Epithelial cell of prostate (primary cell): ENCODE measurements at places on chromosomes 3 and 15.
A peak's percentile ranks its signal among the peaks of the same experiment; 100 is the strongest.

- DNase-seq, result no peak
Observed at GRCh38 chr3:162134571-162134970, 638.0 kb downstream of the OTOL1 start.

DNA sequence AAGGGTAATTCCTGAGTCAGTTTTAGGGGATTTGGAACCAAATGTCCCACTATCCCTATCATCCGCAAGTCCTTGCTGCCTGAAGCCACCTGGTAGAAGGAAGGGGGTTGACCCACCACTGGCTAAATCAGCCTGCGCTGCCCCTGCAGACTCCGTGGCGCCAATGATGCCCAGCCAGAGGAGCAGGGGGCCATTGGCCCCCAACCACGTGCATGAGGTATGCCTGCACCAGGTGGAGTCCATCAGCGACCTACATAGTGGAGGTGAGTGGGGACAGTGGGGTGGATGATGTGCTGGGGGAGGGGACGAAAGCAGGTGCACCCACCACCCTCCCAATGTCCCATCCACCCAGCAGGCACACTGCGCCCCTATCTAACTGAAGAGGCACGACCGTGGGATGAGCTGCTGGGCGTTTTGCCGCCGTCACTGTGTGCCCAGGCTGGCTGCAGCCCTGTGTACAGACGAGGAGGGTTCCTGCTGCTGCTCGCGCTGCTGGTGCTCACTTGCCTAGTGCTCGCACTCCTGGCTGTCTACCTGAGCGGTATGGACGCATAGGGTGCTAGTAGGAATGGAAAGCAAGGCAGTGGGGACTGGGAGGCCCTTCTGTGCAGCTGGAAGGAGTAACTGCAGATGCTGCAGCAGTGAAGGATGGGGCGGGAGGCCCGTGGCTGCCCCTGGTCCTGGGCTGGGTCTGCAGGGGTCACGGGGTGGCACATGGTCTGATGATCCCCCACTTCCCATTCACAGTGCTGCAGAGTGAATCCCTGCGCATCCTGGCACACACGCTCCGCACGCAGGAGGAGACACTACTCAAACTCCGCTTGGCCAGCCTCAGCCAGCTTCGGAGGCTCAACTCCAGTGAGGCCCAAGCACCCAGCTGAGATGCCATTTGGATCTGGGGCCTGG lies 5.7 kb downstream of the IFRD2 start:
- no peak for DNase-seq

- no peak for DNase-seq
Observed at GRCh38 chr15:71648095-71648494, 162.3 kb upstream of the NR2E3 start.

DNA sequence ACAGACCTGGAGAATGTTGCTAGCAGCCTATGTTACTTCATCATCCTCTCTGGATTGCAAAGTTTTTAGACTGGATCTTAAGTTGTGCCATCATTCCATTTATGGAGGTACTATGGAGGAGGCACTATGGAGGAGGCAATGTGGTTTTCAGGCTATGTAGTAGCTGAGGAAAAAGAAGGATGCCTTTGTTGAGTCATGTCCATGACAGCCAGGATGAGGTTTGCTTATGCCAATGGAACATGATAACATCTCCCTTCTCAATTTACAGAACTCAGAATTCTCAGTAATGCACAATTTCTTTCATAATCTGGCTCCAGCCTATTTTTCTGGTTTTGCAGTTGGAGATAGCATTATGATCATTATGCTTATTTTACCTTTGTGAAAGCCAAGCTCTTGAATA lies 65.9 kb upstream of the TMEM108 start:
- no peak for DNase-seq

DNA sequence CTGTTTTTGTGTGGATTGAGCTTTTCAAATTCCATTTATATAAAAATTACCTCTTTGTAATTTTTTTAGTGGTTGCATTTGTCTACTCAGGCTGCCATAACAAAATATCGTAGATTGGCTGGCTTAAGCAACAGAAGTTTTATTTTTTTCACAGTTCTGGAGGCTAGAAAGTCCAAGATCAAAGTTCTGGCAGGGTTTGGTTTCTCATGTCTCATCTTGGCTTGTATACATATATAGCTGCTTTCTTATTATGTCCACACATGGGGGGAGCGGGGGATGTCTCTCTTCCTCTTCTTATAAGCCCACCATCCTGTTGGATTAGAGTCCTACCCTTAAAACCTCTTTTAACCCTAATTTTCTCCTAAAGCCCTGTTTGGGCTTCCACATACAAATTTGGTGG lies 28.5 kb downstream of the MGA start:
- no peak for DNase-seq

DNA sequence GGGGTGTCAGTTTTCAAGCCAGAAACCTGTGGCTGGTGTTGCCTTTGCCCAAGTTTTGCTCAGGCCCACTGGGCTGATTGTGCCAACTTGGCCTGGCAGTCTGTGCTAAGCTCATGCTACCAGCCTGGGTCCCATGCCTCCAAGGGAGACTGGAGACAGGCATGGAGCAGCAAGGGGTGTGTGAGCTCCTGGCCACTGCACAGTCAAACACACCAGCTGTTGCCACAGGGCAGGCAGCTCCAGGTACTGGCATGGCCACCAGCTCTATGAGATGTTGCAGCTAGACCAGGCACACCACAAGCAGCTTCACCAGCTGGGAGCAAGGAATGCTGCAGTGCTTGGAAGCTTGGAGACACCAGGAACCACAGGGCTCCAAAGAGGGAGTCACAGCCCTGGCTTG lies 638.8 kb downstream of the PLOD2 start:
- no peak for DNase-seq

DNA sequence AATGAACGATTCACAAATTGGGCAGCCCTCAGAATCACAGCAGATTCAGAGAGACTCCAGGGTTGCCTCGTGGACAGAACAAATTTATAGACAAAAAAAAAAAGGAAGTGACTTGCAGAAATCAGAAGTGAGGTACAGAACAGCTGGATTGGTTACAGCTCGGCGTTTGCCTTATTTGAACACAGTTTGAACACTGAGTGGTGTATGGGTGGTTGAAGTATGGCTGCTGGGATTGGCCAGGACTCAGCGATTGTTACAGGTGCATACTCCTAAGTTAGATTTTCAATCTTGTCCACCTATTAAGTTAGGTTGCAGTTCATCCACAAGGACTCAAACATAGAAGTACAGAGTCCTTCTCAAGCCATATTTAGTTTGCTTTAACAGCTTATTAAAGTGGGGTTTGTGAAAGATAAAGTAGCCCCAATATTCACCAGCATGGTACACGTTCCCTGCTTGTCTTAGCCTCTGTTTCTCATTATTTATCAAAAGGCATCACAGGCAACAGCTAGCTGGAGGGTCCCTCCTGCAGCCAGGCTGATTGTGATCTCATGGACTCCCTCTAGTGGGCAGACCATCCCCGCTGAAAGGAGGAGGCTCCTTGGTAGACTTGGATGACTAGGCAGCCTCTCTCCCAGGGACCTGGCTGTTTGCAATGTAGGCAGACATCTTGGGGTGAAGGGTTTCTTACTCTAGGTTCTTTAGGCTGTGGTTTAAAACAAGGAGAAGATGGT lies 17.6 kb upstream of the ALDH1L1 start:
- no peak for DNase-seq

GRCh38 chr15:97520689-97521088 lies 439.8 kb upstream of the ARRDC4 start:
- DNase-seq, result no peak

DNA sequence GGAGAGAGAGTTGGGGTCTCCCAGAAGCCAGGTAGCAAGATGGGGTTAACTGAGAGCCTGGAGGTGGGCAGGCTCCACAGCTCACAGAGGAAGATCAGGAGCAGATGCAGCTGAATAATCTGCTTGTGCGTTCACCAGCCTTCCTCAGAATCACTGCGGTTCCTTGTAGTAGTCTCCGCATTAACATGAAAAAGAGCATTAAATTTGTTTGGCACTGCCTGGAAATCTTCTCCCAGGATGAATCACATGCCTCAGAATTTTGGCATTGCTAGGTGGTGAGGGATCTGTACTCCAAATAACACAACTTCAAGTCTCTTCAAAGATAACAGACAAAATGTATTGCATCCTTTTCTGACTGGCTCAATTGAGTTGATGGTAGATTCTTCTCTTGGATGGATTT lies 700.6 kb upstream of the ARRDC4 start:
- no peak for DNase-seq

- DNase-seq, result no peak
Observed at GRCh38 chr15:79195239-79195638, 87.3 kb upstream of the ANKRD34C start.

GRCh38 chr3:175356899-175357324 lies 497.8 kb downstream of the NAALADL2 start:
- DNase-seq, result no peak

- DNase-seq, result no peak
Observed at GRCh38 chr15:71596672-71597071, 213.7 kb upstream of the NR2E3 start.

- DNase-seq, result no peak
Observed at GRCh38 chr3:180835501-180835900, 77.0 kb upstream of the FXR1 start.

DNA sequence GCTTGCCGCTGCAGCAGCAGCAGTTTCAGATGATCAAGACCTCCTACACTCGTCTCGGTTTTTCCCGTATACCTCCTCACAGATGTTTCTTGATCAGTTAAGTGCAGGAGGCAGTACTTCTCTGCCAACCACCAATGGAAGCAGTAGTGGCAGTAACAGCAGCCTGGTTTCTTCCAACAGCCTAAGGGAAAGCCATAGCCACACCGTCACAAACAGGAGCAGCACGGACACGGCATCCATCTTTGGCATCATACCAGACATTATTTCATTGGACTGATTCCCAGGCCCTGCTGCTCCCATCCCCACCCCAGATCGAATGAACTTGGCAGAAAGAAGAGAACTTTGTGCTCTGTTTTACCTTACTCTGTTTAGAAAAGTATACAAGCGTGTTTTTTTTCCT lies 17.6 kb downstream of the CALML4 start:
- DNase-seq, result no peak

DNA sequence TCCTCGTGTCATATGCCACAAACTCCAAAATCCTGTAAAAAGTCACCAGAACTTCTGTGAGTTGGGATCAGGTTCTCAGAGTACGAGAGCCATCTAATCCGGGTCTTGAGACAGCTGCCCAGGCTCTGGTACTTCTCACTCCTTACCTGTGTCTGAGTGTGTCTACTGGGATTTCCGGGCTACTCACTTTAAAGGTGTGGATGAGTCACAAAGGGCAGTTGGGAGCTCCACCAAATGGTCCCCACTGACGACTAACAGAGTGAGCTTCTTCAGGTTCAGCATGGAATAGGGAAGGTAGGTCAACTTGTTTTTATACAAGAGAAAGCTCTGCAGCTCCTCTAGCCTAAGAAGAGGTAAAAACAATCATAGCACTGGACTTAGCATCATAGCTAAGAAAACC lies 29.5 kb downstream of the RTP3 start:
- no peak for DNase-seq

DNA sequence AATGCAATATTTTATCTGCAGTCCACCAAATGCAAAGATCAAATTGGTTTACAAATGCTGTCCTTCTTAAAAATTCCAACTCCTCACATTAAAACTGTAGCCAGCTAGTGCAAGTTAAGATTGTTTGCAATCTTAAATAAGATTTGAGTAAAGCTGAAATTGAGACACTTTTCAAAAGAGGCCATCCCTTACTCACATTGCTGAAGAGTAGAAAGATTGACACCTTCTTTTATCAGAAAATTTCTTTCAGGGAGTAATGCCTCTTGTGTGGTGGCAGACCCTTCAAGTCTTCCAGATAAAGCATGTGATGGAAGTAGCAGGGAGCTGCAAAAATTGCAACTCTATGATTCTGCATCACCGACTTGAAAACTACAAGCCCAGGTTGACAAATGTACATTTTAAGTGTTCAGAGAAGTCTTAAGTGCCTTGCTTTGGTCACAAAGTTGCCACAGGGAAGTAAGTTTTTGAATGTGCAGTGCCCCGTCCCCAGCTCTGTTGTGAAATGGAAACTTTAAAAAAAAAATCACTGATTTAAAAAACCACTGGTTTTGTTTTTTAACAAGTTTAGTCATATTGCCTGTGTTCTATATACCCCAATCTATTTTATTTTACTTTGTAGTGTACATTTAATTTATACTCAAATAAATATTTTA lies 12.6 kb downstream of the CD86 start:
- no peak for DNase-seq

GRCh38 chr15:39784638-39785037 lies 2.0 kb upstream of the FSIP1 start:
- DNase-seq, result no peak

DNA sequence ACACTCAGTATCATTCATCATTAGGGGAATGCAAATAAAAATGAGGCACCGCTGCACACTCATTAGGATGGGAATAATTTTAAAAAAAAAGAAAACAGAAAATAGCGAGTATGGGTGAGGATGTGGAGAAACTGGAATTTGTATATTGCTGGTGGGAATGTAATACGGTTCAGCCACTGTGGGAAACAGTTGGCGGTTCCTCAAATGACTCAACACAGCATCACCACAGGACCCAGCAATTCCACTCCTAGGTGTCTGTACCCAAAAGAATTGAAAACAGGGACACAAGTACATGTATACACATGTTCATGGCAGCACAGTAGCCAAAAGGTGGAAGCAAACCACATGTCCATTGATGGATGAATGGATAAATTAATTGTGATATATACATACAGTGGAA lies 35.2 kb upstream of the RFTN1 start:
- peak; percentile 76 for DNase-seq

GRCh38 chr3:97131476-97131875 lies 317.1 kb downstream of the EPHA6 start:
- no peak for DNase-seq

GRCh38 chr3:111677007-111677392 lies 81.9 kb upstream of the ZBED2 start:
- DNase-seq, result no peak

DNA sequence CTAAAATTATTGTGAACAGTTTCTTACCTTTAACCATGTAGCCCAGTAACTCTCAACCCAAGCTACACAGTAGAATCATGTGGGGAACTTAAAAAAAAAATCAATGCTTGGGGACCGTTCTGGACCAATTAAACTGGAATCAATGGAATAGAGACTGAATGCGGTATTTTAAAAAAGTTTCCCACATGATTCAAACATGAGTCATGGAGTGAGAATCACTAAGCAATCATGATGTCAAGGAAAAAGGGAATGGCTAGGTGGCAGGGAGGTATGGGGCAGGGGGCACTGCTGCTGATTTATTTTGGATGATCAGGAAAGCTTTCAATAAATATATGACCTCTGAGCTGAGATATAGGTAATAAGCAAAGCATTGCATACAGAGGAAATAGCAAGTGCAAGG lies 250.5 kb upstream of the RORA start:
- no peak for DNase-seq

GRCh38 chr3:106114848-106115247 lies 246.0 kb upstream of the CBLB start:
- no peak for DNase-seq

GRCh38 chr3:72306800-72307341 lies 521.9 kb upstream of the PROK2 start:
- DNase-seq, result no peak

DNA sequence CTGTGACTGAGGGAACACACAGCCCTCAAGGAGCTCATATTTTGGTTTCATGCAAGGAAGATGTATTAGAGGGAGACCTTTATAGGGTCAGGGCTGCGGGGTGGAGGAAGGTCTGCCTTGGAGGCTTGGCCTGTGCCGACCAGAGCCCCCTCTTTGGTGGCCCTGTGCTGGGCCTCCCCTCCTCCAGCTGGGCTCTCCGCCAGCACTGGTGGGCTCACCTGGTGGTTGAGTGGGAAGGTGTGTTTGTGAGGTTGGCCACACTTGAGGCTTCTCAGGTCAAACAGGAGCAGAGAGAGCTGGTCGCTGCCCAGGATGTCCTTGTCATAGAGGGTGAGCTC lies 2.6 kb downstream of the PLA2G4F start:
- no peak for DNase-seq

GRCh38 chr3:4740397-4741105 lies 238.7 kb upstream of the BHLHE40 start:
- no peak for DNase-seq

GRCh38 chr15:45995800-45996199 lies 361.0 kb downstream of the SQOR start:
- DNase-seq, result no peak
